ENCODE measurements at places on chromosomes 7 and 10.

DNA sequence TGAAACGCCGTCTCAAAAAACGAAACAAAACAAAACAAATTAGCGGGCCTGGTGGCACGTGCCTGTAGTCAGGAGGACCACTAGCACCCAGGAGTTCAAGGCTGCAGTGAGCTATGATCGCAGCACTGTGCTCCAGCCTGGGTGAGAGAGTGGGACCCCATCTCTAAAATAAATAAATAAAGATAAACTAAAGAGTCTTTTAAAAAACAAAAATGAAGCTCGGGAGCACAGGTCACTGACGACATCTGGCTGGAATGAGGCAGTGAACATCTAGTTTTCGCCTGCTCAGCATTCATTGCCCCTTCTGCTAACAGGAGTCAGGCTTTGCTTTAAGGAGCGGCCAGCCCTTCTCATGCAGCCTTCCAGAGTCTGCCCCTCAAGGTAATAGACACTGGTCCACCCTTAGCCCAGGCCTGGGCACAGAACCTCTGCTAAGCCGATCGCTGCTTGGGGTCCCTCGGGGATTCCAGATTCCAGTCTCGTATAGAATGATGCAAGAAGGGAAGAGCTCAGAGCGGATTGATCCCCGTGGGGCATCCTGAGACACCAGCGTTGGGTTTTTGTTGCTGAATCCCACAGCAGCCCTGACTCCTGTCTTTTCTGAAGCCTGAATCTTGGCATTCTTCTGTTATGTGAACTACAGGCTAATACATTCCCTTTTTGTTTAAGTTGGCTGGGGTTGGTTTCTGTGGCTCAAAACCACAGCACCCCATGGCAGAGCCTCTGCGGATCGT, 14.2 kb upstream of the FOXK1 start:
- DNase-seq = no peak

DNA sequence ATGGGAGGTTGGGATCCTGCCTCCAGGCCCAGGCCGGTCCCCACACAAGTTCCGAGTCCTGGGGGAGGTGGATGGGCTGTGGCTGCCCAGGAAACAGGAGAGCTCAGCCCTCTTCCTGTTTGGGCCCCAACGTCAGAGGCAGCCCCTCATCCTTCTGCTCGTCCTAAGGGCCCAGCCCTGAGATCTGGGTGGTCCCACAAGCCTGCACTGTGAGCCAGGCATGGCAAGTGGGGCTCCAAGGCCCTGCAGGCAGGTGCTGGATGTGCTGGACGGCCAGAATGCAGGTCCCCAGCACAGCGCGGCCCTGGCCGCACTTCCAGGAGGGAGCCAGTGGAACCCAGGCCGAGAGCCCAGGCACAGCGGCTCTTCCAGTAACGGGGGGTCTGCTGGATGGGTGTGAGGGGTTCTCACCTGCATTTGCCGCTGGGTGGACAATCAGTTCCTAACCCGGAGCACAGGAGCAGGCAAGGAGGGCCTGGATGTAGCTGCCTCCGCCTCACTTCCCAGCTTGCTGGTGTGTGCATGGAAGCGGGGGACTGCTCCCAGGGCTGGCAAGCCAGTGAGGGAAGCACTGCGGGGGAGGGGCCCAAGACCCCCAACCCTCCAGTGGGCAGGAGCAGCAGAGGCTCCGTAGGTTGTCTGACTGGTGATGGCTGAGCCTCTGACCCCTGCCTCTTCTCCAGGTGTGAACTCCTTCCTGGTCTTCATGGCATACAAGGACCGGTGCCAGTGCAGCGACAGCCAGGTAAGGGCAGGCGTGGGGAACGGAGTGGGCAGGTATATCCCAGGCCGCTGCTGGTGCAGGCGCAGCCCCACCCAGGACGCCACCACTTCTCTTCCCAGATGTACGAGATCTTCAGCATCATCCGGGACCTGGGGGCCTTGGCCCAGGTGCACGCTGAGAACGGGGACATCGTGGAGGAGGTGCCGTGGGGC, 9.7 kb downstream of the DPYSL4 start:
- DNase-seq = no peak

DNA sequence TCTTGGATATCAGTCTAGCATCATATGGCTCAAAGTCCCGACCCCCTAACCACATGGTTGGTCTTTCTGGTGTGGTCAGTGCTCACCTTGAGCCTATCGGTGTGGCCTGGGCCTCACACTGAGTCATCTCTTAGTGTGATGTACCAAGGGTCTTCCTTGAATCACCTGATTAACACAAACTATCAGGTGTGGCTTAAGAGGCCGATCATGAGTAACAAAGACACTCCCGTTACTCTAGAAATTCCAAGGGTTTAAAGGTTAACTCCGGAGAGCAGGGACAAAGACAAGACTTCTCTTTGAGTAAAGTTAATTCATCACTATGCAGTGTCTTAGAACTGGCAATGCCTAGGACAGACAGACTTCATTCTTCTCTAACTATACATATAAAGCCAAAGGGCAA, 52.3 kb upstream of the ARMC3 start:
- no peak for DNase-seq

DNA sequence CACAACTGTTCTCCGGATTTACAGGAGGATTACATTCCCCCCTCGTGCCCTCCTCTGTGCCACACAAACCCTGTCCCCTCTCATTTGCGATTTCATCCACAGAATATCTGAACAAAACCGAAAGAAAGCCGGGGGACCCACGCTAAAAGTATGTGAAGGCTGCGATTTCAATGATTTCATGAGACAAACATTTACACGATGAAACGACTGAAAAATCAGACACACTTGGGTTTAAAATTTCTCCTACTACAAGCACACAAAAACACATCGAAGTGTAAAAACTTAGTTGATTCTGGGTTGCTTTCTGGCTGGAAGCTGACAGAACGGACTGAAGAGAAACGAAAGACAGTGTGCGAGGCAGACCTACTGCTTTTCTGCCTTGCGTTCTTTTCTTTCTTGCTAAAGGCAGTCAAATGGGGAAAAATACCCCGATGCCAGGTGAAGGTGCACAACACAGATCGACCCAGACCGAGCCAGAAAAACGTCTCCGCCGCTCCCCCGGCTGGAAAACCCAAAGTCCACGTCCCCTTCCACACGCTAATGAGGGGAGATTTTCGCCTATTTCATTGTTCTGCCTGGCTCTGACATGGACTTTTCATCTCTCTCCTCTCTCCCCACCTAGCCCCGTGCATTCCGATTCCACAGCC, 1.2 kb downstream of the HIPK2 start:
- DNase-seq = peak; percentile 28

GRCh38 chr7:44963364-44964290, 15.2 kb downstream of the MYO1G start:
- DNase-seq = no peak

GRCh38 chr7:140047197-140047596, 15.6 kb downstream of the PARP12 start:
- DNase-seq = no peak

GRCh38 chr7:121537031-121537430, 140.9 kb upstream of the FAM3C start:
- no peak for DNase-seq

GRCh38 chr10:63267414-63268148, 134.5 kb downstream of the NRBF2 start:
- DNase-seq = no peak

DNA sequence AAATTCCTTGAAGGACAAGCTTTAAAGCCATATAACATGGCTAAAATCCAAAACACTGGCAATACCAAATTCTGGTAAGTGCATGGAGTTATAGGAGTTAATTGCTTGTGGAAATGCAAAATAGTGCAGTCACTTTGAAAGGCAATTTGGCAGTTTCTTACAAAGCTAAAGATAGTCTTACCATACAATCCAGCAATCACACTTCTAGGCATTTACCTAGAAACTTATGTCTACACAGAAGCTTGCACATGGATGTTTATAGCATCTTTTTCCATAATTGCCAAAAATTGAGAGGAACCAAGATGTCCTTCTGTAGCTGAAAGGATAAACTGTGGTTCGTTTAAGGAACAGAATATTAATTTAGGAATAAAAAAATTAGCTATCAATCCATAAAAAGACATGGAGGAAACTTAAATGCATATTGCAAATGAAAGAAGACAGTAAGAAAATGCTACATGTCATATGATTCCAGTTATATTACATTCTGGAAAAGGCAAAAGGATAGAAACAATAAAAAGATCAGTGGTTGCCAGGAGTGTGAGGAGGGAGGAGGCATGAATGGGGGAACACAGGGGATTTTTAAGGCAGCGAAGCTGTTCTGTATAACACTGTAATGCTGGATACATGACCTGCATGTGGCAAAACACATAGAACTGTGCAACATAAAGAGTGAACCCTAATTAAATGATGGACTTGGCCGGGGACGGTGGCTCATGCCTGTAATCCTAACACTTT, 51.9 kb downstream of the GNAT3 start:
- no peak for DNase-seq

DNA sequence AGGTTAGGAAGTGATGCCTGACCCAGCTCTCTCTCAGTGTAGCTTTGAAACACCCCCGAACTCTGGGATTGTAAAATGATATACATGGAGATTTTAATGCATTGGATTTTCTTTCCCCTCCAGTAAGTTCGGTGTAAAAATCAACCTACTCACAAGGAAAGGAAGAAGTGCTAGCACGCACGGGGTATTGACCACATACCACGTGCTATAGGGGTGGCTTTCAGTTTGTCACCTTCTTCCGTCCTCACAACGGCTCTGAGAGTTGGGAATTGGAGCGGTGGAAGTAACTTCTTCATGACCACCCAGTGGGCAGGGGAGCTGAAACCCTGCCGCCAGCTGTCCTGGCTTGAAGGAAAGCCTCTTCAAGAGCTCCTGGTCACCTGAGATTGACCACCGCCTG, 149.4 kb upstream of the PRR15 start:
- DNase-seq = no peak

DNA sequence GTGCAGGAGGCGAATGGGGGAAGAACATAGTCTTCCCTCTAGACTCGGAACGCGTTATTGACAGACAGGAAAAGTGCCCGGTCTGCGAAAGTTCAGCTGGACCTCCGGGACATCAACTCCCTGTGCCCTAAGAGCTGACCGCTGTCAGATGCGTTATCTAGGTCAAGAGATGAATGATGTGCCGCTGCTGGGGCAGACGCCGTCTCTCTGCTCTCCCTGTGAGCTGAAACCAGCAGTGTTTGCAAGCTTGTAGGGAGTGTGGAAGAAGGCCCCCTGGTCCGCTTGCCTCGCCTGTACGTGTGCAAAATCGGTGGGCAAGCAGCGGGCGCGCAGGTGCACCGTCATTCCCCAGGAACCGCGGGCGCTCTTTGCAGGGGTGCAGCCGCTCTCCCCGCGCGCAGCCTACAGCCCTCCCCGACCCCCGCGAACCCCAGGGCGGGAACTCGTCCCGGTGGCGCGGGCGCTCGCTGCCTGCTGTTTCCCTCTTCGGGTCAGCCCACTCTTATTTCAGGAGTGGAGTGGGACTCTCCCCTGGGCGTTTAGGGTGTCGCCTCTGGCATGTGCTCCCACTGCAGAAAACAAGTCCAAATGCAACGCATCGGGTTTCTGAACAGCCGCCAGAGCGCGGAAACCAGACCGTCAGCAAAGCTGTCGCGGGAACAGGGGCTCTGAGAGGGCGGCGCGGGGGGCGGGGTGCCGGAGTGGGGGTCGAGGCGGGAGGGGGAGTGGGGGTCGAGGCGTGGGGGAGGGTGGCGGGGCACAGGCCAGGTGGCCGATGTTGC, 1.8 kb upstream of the PFKFB3 start:
- DNase-seq = no peak

DNA sequence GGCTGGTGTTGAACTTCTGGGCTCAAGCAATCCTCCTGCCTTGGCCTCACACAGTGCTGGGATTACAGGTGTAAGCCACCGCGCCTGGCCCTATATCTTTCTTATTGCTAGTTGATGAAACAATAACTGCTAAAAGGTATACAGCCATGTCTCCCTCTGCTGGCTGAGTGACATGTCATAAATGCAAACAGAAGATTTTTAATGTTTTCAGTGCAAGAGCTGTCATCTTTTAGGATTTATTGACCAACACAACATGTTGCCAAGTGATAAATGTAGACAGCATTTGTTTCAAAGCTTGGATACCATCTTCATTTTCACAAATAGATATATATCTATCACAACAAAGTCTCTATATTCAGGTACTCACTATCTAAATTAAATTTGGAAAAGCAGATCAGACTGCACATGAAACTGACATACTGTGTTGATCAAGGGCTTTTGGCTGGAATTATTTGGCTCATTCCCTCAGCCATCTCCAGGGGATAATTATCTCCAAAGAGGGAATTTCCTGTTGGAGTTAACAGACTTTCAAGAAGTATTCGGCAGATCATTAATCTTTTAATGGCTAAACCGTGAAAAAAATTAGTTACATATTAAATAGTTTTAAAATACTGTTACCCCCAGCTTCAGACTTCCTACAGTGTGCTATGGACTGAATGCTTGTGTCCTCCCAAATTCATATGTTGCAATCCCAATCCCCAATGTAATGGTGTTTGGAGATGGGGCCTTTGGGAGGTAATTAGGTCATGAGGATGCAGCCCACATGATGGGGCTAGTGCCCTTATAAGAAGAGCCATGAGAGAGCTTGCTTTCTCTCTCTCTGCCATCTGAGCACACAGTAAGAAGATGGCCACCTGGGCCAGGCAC, 41.3 kb upstream of the SRPK2 start:
- DNase-seq = no peak

- DNase-seq = no peak
Measured at GRCh38 chr10:8338177-8338766, 283.8 kb downstream of the GATA3 start.

DNA sequence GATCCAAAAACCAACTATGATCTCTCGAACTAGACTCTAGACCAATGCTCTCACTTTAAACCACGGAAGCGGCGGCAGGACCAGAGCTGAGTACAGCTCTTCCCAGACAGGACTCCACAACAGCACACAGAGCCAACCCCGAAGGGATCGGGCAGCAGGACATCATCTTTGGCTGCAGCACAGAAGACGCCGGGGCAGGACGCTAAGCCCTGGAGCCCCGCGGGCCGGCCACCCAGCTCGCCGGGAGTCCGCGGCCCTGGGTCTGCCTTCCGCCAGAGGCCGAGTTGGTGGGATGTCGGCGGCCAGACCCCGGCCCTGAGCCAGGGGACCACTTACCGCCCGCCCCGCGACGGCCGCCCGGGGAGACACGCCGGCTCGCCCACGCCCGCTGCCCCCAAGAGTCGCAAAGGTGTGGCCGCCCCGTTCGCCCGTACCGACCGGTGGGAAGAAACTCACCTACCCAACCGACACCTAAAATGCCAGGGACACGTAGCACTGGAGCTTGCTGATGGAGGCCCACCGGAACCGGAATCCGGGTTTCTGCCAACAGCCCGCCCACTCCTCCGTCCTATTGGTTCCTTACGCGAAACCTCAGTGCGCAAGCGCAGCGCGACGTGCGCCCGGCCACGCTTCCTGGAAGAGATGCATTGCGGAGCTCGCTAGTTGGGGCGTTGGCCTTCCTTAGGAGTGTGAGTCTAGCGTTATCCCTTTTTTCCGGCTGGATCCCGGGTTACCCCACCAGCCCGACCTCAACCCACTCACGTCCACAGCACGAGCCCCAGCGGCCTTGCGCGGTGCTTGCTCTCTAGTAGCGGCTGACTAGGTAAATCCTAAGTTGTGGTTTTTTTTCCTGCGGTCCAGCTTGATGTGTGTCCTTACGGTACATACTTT, at the start of gene SEC61G:
TSS of gene SEC61G (minus strand) at position 510 of the 891 bp plus-strand sequence. CDS start 1,623 bp downstream, outside the sequence.
- DNase-seq = peak; percentile 90

DNA sequence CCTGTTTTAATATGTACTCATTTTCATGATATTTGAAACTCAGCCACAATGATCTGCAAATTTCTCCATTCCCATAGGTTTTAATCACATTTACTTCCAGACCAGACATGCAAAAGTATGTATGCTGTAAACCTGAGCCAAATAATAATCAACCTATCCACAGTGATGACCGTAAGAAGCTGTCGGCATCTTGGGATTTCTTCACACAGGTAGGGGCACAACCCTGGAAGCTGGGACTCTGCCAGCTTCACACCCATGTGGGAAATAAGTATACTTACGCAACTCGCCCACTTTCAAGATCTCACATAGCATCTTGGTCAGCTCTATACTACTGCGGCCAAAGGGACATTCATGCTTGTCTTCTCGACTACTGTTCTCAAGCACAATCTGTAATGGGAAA, 352.3 kb downstream of the ELMO1 start:
- DNase-seq = no peak
